IPS-NIHi11 (cell line): ENCODE measurements at places on chromosomes 7 and 10.

DNA sequence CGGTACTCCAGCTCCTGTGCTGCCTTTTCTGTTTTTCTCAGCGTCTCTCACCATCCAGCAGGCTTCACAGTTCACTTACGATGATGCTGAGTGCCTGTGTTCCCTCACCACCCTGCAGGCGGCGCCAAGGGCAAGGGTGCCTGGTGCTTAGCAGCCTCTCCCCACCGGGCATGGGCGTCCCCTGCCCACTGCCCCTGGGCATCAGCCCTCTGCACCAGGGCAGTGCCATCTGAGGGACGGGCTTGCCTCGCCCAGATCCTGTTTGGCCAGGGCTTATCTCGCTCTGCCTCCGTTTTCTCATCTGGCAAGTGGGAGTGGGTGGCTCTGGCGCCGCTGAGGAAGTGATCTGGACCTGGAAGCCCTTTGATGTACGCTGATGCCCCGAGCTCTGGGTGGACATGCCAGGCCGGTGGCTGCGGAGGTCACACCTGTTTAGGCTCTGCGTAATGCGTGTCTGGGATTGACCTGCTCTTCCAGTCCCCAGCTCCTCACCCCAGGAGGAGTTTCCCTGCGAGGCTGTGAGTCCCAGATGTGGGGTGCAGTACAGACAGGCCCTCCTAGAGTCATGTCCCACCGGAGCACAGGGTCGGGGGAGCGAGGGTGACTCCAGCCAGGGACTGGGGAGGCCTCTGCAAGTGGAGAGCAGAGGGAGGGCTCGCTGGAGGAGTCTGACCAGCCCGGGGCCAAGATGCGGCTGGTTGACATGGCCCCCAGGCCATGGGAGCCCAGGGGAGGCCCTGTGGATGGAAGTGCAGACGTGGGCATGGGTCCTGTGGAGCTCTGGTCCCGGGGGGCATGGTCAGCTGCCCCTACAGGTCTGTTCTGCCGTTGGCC is 11.8 kb downstream of the TTYH3 start:
- DNase-seq = no peak

DNA sequence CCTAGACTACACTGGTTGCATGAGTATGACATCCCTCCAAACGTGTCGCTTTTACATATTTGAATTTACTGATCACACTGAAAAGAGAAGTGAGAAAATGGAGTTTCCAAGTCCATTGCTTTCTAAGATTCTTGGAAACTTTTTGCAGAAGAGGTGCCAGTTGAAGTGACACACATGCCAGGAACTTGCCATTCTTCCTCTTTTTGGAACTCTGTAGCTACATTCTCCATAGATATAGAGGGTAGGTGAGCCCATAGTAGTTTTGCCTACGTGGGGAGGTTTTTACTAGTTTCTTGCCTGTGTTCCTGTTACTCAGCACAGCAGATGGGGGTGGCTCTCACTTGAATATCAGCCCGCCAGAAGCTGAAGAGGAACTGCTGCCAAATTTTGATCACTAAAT is 286.6 kb upstream of the NRP1 start:
- no peak for DNase-seq

DNA sequence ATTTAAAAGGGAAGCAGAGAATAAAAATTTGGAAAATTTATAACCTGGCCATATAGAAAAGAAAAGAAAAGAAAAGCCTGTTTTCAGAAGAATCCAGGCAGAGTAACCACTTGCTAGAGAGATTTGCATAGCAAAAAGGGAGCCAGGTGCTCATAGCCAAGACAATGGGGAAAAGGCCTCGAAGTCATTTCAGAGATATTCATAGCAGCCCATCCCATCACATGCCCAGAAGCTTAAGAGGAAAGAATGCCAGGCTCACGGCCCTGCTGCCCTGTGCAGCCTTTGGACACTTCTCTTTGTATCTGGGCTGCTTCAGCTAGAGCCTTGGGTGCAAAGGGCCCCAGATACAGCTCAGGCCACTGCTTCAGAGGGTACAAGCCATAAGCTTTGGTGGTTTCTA is 159.8 kb downstream of the CCDC7 start:
- no peak for DNase-seq

DNA sequence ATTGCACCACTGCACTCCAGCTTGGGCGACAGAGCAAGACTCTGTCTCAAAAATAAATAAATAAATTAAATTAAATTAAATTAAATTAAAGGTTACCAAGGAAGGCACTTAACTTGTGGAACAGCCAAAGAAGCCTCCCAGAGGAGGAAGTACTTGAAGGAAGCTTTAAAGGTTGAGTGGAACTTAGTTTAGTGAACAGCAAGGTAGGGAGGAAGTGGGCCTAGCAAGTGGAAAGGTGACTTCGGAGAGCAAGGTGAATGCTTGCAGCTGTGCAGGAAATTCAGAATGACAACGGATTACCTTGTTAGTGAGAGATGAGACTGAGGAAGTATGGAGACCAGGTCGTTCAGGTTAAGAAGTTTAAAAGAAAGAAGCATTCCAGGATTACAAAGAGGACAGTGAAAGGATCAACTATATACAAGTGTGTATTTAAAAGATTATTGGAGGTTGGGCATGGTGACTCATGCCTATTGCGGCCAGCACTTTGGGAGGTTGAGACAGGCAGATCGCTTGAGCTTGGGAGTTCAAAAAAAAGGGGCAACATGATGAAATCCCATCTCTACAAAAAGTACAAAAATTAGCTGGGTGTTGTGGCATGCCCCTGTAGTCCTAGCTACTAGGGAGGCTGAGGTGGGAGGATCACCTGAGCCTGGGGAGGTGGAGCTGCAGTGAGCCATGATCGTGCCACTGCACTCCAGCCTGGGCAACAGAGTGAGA is 12.8 kb upstream of the RPEL1 start:
- DNase-seq = no peak

GRCh38 chr7:148699782-148700629 is 1.3 kb downstream of the CUL1 start:
- DNase-seq = peak; percentile 72

DNA sequence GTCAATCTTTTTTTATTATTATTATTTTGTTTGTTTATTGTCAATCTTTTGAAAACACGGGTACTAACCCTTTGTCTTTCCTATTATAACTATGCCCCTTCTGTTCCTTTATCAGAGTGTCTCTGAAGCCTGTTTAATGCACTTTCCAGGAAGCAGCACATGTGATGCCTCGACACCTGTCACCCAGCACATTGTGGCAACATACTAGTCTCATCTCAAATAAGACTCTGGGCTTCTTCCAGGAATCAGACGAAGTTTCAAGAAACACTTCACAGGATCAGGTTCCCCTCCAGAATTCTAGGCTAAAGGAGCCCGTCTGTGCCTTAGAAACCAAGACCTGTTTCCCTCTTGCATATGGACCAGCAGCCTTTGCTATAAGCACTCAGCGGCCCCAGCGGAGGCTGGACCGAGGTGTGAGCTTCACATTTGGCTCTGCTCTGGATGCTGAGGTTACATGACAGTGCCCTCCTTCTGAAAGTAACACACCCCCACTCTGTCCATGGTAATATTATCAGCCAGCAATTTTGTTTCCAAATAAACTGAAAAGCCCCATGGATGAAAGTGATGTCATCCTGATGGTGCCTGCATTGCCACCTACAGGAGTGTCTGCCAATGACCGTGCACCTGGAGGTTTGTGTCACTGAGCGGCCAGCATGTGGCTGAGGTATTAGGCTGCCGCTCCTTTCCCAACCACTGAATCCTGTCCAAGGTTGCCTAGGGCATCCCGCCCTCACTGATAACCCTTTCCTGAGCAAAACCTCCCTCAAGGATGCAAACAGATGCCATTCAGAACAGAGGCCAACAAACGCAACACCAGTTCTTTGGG is 38.1 kb downstream of the MKI67 start:
- DNase-seq = peak; percentile 57

- no peak for DNase-seq
Measured at GRCh38 chr7:91866599-91867148, 13.8 kb downstream of the MTERF1 start.

GRCh38 chr7:104552102-104552501 is 223.7 kb downstream of the LHFPL3 start:
- peak; percentile 77 for DNase-seq

DNA sequence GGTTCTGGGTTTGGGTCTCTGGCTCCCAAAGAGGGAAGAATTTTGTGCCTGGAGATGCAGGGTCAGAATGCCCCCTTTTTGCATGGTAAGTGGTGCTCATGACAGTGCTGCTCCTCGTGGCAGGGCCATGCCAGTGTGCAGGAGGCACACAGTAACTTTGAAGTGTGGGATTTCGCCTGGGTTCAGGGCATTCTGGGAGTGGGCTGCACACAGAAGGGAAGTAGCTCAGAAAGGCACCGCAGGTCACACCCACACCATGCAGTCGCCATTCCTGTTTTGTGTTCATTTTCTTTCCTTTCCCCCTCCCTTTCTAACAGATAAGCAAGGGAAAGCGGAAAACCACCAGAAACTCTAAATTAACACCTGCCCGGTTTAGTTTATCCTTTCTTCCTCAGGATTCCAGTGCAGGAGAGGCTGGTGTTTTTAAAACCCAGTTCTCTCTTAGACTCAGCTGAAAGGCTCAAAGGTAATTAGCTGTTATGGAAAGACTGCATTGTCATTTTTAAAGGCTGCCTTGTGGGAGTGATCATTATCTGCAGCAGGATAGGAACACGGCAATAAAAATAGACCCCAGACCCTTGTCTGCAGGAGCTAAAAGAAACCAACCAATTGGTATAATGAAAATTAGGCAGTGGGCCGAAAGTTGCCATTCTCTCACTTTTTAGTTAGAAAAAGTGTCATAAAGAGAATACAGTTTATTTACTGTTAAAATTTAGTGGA is 50.2 kb downstream of the EEPD1 start:
- DNase-seq = no peak

GRCh38 chr7:107693396-107693795 is 32.8 kb downstream of the SLC26A4 start:
- no peak for DNase-seq

DNA sequence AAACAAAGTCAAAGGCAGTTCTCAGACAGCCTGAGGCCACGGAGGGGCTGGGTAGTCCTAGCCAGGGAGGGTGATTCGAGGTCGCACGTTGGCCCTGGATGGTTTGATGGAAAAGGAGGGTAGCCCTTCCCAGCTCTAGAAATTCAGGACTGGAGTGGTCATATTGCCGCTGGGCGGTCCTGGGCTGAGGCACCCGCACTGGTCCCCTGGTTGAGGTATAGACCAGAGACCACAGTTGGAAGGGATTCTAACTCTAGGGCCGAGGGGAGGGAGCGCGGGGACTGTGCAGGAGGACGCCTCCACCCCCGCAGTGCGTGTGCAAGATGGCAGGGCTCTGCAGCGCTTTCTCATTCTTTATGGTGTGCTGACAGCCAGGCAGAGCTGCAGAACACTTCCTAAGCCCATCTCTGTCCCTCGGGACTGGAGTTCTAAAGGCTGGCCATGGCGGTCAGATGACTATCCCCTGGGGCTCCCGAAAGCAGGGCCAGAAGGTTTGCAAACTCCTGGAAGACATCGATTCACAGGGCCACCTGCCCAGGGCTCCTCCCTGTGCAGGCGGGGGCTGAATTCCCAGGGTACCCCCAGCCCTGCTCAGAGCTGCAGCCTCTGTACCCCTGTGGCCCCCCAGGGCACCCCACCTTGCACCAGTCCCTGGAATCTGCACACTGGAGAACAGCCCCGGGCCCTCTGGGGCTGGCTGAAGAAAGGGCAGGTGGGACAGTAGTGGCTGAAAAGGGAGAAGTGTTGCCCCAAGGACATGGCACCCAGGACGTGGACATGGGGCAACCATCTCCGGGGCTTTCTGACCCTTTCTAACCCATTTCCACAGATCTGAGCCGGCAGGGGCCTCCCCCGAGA is 51.0 kb upstream of the ELN start:
- DNase-seq = no peak

DNA sequence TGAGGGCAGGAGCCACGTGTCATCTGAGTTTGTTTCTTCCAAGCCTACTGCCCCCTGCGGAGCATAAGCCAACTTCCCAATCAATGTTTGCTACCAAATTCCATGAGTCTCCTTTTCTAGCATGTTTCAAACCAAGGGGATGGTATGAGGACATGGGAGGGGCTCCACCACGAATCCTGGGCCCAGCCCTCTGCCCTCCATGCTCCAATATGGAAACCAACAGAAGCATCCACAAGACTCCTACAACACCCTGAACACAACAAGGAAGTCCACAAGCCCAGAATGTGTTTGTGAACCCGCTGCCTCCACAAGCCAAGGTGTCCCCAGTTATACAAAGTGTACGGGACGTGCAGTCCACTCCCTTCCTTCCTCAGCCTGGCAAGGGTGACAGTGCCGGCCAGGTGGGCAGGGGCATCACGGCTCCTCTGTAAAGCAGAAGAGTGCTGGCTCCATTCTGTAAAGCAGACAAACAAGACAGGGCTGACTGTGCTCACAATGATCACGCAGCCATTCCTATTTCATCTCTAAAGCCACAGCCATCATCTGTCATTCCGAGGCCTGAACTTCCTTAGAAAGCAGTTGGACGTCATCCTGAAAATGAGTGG is 466.1 kb downstream of the PTPRN2 start:
- DNase-seq = no peak

DNA sequence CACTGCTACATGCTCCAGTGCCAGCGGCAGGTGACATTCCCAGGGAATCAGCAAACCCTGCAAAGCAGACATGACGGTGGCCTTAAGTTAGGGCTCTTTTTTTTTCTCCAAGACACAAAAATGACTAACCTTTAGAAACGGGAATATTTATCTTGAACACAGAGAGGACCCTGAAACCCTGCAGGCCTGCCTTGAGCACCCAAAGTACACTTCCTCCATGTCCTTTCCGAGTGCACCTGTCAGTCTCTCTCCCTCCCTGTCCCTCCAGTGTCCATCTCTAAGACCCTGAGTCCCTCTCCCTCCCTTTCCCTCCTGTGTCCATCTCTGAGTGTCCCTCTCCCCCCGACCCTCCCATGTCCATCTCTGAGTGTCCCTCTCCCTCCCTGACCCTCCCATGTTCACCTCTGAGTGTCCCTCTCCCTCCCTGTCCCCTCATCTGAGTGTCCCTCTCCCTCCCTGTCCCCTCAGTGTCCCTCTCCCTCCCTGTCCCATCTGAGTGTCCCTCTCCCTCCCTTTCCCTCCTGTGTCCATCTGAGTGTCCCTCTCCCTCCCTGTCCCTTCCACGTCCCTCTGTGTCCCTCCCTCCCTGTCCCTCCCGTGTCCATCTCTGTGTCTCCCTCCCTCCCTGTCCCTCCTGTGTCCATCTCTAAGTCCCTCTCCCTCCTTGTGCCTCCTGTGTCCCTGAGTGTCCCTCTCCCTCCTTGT is 51.2 kb upstream of the CAMK2B start:
- no peak for DNase-seq

DNA sequence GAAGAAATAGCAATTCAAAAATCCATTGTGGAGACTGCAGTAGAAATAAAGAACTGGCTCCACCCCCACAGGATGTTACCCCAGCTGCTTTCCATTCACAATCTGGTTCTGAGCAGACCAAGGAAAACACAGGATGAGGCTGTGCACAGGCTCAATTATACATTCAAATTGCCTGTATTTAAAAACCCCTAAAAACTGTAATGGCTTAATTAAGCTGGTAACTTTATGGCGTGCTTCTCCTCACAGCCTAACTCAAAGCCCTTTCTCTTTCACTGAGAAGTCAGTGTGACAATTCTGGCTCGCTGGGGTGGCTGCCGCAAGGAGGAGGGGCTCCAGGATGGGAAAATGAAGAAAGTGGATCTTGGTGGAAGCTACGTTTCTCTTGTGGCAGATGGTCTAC is 1191.1 kb downstream of the SORCS1 start:
- DNase-seq = peak; percentile 18
